ENCODE measurements at places on chromosomes 16 and 17. TPM values are rescaled to one million over a fixed set of nuclear protein-coding genes. Genes with fewer than 3 reads are reported as not detected.

The TMED6 gene
- not detected for total RNA-seq

The CDH8 gene
- not detected for total RNA-seq

The PRKCB gene
- total RNA-seq = not detected

The DRC3 gene
- total RNA-seq = 1.5 TPM

GRCh38 chr17:7632492-7632894 is 2.6 kb downstream of the SHBG start:
- peak; percentile 50 for DNase-seq

DNA sequence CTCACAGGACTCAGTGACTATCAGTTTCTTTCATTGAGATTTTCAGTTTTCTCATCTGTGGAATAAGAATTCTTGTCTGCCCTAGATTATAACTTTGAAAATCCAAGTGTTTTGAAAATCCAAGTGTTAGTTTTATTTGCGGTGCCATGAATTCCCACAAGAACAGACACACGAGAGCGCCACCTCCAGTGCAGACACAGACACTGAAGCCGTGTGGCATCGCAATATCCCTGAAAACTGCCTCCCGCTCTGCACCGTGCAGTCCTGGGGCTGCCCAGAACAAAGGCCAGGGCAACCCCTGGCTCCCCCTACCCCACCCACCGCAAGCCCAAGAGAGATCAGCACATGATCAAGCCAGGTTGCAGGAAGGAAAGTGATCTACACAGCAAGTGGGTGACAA is 229.5 kb upstream of the ASIC2 start:
- no peak for DNase-seq

DNA sequence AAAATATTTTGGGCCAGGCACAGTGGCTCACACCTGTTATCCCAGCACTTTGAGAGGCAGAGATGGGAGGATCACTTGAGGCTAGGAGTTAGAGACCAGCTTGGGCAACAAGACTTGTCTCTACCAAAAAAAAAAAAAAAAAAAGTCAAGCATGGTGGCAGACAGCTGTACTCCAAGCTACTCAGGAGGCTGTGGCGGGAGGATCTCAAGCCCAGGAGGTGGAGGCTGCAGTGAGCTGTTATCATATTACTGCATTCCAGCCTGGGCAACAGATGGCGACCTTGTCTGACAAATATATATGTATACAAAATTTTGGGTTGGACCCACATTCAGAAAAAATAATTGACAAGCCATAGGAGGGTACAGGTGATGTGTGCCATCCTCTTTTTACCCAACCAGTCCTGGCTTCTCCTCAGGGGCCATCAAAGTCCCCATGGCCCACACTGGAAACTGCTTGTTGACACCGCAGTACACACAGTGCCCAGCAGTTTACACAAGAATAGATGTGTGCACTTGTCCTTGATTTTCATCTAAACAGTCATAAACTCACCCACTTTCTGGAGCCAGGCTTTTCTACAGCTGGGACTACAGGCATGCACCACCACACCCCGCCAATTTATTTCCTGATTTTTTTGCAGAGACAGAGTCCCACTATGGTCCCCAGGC is 1.7 kb downstream of the CES2 start:
- DNase-seq = no peak

DNA sequence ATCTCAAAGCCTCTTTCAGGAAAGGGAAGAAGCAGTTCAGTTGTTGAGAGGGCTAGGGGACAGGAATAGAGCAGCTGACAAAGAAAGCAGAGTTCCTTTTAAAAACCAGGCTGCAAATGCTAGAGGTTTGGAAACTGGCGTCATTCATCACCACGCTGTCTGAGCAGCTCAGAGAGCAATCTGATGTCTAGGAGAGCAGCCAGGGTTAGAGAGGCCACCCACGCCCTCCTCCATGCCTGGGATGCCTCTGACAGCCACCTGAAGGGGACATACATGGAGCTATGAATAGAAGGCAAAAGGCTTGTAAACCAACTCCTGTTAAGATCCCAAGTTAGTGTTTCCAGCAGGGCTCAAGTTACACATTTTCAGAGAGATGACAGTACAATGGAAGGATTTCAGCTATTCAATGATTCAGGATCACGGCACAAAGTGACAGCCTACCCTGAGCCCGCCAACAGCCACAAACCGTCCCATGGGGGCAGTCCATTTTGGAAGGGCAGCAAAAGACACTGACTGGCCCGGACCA is 12.4 kb downstream of the RAB5C start:
- no peak for DNase-seq
